Right forelimb (tissue), 1 donor: ENCODE measurements at places on chromosomes 12 and 14.

- no peak for DNase-seq
Measured at GRCh38 chr12:28563936-28564335, 373.7 kb downstream of the CCDC91 start.

DNA sequence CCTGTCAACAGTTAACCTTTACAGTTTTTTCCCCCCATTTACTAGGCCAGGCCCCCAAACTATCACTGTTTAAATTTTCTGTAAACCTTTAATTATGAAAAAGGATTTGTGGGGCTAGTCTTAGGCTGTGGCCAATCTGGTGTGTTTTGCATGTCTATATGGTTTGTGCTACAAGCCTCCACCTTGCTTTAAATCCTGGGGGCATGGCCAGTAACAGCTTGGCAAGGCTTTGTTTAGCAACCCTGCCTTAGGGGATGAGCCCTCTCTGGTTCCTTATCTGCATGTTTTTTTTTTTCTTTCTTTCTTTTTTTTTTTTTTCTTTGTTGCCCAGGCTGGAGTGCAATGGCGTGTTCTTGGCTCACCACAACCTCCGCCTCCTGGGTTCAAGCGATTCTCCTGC, 102.7 kb downstream of the KCNMB4 start:
- no peak for DNase-seq

DNA sequence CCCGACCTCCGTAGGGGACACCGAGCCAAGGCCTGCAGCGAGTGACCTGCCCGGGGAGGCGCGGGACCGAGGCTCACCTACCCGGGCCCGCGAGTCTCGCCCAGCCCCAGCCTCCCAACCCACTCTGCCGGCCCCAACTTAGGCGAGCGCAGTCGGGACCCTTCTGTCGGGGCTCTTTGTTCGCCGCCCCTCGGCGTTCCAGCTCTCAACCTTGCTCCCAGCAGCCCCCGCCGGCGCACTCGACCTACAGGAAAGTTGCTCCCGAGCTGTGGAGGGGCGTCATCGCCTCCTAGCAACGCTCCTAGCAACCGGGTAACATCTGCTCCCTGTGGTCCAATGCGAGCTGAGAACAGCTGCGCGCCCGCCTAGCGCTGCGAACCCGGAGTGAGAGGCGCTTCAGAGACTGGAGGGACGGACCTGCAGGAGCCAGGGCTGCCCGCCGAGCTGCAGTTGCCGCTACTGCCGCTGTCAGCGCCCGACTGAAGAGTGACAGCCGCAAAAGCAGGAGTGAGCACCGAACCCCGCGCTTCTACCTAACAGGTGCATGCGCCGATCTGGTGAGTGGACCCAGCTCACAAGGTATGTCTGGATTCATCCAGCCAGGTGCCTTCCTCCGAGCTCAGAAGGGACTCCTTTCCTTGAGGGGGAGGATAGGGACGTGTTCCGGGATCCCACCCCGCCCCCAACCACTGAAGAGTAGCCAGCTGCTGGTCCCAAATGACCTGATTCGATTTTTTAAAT, 355.0 kb downstream of the SNAPC1 start:
- peak; percentile 85 for DNase-seq

DNA sequence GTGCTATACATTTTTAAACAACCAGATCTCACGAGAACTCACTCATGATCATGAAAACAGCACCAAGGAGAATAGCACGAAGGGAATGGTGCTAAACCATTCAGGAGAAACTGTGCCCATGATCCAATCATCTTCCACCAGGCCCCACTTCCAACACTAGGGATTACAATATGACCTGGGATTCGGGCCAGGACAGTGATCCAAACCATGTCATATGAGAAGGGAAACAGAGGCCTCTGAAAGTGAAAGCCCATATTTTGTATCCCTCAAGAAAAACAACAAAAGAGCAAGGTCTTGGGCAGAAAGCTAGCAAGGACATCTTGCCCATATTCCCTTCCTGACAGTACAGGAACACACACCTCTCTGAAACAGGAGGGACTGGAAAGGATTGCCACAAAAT, 163.9 kb upstream of the VASH1 start:
- no peak for DNase-seq

GRCh38 chr12:99092100-99092851, 447.2 kb downstream of the APAF1 start:
- no peak for DNase-seq

DNA sequence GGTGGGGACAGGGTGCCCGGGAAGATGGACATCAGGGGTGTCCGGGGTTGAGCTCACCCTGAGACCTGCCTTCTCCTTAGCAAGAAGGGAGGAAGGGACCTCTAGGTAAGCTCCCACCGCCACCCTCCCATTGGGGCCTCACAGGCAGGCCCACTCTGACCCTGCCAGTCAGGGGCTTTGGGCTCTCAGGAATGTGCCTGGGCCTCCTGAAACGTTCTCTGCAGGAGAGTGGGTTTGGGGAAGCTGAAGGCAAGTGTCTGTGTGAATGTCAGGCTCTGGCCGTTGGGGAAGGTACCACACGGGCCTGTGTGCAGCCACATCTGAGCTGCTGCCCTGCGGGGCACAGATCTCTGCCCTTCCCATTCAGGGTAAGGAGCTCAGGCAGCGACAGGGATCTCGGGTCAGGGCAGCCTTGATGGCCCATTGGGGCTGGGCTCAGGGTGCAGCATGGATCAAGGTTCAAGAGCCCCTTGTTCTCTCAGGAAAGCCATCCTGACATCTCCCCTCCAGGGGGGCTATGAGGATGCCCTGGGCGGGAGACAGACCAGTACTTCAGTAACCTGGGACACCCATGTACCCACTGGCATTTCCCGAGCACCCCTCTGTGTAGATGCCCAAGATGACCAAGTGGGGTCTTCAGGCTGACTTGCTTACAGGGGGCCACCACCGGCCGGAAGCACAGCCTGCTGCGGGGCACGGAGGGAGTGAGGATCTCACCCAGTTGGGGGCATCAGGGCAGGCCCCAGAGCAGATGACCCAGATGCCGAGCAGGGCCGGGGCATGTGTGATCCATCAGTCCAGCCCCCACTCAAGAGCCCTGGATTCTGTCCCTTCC, 29.7 kb downstream of the FAM222A start:
- peak; percentile 30 for DNase-seq

- DNase-seq = no peak
Measured at GRCh38 chr12:68432622-68433021, 100.5 kb upstream of the MDM1 start.

DNA sequence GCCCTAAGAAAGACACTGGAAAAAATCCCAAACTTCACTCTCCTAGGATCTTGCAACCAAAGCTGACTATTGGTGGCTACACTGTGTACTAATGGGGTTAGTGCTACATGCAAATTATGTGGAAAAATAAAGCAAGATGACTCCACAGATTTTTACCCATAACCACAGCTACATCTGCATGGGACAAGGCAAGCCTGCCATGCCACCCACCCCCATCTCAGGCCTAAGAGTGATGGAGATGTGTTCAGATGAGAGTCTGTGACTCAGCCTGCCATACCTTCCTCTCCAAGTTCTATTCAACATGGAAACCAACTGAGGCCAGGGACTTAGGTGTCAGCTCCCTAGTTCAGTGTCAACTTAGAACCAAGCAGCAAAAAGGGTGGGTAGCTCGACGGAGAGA, 206.2 kb downstream of the PELI2 start:
- DNase-seq = no peak

DNA sequence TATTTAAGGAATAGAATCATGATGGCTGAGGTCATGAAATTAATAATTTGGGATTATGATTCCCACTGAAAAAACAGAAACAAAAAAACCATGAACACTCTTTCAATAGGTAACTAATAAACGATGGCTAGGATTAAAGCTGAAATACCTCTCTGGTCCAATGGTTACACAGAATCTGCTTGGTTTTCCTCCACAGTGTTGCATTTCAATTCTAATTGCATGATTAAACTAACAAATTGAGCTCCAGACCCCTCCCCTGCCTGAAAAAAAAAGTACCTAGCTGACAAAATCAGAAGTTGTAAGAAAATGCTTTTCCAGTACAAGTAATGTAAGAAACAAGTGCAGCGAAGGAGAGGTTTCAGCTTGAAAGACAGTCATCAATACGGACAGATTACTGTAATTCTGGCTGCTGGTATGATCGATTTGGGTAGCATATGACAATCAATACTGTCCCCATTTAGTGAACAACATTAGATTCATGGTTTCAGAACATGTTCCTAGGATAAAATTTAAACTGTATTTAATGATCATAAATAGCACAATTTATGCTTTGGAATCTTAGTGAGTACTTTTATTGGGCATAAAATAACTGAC, 32.0 kb downstream of the INSM2 start:
- DNase-seq = no peak

DNA sequence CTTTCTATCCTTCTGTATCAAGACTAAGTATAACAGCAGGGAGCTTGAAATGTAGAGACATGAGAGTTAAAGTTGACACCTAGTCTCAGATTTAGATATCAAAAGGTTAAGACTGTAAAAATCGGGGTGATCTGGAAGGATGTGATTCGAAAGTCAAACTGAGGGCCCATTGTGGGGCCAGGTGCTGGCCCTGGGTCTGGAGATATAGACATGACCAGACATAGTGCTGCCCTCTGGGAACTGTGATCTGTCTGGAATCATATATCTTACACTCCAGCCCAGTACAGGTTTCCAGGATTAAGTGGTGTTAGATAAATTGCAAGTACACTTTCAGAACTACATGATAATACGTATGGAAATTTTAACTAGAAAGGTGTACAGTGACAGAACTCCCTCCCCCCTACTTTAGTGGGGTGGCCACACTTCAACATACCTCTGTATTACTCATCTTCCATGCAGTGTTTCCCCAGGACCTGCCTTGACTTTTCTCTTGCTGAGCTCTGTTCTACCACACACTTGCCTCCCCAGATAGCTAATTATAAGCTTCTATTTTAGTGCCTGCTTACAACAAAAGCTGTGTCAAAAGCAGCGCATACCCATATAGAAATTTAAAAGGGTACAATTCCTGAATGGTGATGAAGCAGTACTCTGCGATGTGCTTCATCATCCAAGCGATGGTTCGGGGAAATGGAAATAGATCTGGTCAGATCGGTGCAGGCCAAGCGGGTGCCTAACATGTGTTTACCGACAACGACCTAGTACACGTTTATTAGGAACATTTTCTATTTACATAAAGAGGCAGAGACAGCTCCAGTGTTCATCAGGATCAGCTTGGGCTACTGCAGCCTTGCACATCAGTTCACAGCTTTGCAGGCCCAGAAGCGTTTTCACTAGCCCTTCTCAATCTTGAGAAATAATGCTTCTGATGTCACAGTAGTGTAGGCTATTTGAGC, 68.7 kb downstream of the ARF6 start:
- no peak for DNase-seq

GRCh38 chr12:47393403-47393790, 312.4 kb downstream of the RPAP3 start:
- DNase-seq = no peak

GRCh38 chr12:51225771-51226170, 7.9 kb upstream of the POU6F1 start:
- DNase-seq = no peak

DNA sequence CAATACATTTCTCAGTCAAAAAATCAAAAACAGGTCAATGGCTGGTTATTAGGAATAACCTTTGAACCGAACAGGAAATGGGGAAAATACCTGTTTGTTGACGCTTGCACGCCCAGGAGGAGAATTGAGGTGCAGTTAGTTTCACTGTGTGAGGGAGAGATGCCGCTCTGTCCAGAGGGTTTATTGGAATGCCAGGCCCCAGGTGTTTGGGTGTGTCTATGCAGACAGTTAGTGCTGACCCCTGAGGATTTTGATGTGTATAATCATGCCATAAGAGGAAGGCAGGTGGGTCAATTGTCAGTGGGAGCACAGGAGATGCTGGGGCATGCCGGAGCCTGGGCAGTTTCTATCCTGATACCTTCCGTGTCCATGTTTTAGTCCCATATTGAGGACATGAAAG, 100.8 kb upstream of the DIO3 start:
- DNase-seq = no peak

GRCh38 chr12:56193025-56193578, 3.8 kb upstream of the SMARCC2 start:
- DNase-seq = peak; percentile 71

GRCh38 chr12:6899837-6900519, 4.6 kb upstream of the LRRC23 start:
- DNase-seq = no peak

DNA sequence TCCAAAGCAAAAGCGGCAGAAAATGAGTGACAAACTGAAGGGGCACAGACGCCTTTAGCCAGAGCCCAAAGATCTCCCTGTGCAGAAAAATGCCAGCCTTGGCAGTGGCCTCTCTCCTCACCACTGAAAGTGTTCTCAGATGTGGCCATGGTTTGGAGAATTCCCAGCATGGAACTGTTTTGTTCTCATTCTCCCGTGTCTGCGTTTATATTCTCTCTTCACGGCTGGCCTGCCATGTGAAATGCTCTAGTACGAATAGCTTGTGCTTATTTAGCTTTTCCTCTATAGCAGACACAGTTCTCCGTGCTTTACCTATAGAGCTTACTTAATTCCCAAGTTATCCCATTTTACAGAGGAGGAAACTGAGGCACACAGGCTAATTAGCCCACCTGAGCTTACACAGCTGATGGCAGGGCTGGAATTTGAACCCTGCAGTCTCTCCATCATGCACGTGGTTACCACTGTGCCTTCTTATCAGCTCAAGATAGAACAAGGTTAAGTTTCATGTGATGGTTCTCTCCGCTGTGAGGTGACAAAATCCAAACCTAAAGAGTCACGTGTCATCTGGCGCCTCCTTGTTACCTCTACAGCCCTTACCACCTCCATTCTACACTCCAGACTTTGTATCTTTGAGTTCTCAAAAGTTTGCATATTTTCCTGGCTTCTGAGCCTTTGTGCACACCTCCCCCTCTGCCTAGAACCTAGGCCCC, 141.6 kb downstream of the GCH1 start:
- DNase-seq = no peak

DNA sequence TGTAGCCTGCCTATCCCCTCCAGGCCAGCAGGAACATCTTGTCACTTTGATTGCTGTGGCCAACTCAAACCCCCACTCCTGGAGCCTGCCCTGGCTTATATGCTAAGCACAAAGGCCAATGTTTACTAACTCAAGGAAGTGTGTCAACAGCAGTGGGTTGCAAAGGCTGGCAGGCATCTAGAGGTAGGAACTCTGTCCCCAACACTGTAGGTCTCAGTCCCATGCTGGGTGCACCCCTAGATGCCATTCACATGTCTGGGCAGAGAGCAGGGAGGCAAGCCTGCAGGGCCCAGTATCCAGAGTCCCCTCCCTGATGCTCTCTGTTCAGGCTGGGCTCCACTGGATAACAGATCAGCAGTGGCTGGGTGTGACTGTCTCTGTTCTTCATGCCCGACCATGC, 1.6 kb upstream of the HPD start:
- DNase-seq = no peak

GRCh38 chr14:22338917-22339715, 249.9 kb downstream of the DAD1 start:
- DNase-seq = peak; percentile 93

GRCh38 chr12:69533844-69534243, 51.4 kb upstream of the CCT2 start:
- no peak for DNase-seq
